Stimulated activated CD4-positive, alpha-beta T cell treated with anti-CD3 and anti-CD28 coated beads, Interleukin-1b, Interleukin-23, amount 100 ng/mL, for 1 hour (primary cell): ENCODE measurements at places on chromosomes 16 and 17.
A peak's percentile ranks its signal among the peaks of the same experiment; 100 is the strongest.

- no peak for DNase-seq
Observed at GRCh38 chr17:81386646-81387099, 8.6 kb upstream of the BAHCC1 start.

DNA sequence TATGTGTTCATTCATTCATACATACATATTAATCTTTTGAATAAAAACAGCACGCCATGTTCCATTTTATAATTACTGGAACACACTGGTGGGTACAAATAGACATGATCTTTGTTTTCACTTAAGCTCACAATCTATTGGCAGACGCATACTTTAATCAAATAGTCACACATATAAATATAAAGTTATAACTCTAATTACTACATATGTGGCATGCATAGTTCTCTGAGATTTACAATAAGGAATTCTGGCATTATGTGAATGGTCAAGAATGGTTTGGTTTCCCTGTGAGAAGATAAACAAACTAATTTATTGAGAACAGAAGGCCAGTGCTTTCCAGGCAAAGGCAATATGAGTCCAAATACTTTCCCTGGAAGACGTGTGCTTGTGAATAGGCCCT is 576.2 kb downstream of the CDH8 start:
- no peak for DNase-seq

DNA sequence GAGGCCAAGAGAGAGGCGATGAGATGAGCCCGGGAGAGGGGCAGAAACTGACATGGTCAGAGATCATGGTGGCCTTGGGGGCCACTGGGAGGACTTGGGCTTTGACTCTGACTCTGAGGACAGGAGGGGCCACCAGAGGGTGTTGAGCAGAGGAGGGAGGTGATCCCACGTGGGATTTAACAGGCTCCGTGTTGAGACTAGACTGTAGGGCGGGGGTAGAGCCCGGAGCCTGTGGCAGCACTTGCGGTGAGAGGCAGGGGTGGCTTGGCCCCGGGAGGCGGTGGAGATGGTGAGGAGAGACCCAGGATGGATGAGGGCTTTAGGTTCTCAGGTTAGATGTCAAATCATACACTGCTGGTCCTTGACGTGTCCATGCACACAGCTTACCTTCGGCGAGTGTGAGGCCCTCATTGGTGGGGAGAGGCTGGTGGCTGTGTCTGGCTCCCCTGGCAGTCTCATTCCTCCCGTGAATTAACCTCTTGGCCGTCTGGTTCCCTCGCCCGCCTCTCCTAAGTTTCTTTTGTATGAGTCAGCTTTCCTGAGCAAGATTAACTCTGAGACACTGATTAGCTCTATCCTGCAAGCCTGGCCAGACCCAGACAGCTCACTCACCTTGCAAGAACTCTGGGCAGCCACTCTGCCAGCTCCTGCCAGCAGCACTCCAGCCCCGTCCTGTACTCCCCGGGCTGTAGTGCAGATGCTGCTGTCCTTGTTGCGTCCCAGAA is 39.7 kb downstream of the VPS35L start:
- DNase-seq, result no peak

DNA sequence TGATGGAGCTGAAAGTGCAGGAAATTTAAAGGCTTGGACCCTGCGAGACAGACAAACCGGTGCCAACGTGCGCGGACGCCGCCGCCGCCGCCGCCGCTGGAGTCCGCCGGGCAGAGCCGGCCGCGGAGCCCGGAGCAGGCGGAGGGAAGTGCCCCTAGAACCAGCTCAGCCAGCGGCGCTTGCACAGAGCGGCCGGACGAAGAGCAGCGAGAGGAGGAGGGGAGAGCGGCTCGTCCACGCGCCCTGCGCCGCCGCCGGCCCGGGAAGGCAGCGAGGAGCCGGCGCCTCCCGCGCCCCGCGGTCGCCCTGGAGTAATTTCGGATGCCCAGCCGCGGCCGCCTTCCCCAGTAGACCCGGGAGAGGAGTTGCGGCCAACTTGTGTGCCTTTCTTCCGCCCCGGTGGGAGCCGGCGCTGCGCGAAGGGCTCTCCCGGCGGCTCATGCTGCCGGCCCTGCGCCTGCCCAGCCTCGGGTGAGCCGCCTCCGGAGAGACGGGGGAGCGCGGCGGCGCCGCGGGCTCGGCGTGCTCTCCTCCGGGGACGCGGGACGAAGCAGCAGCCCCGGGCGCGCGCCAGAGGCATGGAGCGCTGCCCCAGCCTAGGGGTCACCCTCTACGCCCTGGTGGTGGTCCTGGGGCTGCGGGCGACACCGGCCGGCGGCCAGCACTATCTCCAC is at the start of gene NOG:
TSS of gene NOG (plus strand) at position 54 of the 674 bp plus-strand sequence. CDS start at position 579, 525 bp downstream.
- no peak for DNase-seq

DNA sequence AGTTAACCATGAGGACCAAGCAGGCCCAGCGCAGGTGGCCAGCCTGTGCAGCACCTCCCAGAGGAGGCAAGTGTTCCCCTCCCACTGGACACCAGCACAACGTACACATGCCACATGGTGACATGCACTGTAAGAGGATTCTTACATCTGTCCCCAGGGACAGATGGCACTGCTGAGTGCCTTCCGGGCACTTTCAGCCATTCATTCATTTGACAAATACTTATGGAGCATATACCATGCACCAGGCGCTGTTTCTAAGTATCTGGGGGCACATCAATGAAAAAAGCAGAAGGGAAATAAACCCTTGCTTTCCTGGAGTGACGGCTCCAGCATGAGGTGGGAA is 79.6 kb downstream of the GAS7 start:
- DNase-seq, result no peak

DNA sequence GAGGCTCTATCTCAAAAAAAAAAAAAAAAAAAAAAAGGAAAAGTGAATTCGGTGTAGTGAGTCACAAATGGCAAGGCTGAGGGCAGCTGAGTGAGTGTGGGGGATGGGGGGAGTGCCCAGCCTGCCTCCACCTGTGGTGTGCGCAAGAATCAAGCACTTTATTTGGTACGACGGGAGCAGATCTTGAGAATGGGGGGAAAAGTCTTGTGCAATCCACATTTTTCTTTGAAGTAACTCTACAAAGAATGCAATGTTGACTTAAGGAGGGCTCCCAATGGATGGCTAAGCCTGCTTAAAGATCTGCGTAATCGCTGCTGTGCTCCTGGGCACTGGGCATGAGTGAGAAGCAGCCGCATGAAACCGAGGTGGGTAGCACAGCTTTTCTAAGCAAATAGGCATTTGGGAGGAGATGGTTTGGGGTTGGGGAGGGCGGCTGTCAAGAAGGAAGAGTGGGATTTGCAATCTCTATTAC is 28.2 kb downstream of the ATP2C2 start:
- DNase-seq, result no peak

DNA sequence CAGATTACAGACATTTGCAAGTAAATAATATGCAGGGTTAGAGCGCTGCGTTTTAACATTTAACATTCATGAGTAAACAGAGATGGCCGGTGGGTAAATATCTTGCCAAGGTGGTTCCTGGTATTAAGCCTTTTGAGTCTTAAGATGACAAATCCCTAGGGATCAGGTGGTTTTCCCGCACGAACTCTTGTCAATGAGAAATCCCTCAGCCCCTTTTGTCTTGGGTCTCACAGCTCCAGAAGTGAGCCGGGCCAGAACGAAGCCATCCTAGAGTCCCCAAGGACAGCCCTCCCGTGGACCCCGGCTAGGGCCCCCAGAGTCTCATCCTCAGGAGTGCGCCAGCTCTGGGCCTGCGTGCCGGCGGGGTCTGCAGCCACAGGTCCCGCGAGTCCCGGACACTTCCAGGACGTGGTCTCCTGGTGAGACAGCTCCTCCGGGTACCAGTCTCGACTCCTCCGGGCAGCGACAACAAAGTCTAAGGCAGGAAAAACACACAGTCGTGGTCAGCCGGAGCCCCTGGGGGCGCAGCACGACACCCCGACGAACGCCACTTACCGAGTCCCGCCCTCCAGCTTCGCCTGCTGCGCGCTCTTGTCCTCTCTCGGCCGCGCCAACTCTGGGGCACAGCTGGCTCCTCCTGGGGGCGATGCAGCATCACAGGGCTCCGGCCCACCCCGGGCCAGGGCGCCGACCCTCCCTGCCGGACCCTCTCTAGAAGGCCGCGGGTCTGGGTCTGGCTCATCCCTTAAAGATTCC is 13.3 kb downstream of the MIS12 start:
- no peak for DNase-seq

GRCh38 chr17:80797741-80798594 is 193.7 kb upstream of the CHMP6 start:
- DNase-seq, result no peak

- DNase-seq, result no peak
Observed at GRCh38 chr16:77399546-77399945, 35.3 kb downstream of the ADAMTS18 start.

GRCh38 chr17:81508639-81509206 is 3.9 kb downstream of the ACTG1 start:
- no peak for DNase-seq

GRCh38 chr17:75518201-75518600 is 1.9 kb downstream of the TSEN54 start:
- DNase-seq, result no peak

GRCh38 chr17:59335685-59336084 is 4.2 kb downstream of the YPEL2 start:
- DNase-seq, result no peak

GRCh38 chr17:40360091-40360490 is 4.4 kb downstream of the GJD3 start:
- DNase-seq, result no peak

GRCh38 chr17:19703106-19703827 is 13.1 kb downstream of the SLC47A2 start:
- DNase-seq, result no peak

- no peak for DNase-seq
Observed at GRCh38 chr17:78235885-78236284, 4.5 kb downstream of the TMEM235 start.

GRCh38 chr16:35736546-35736945 is 2277.1 kb downstream of the TP53TG3F start:
- DNase-seq, result no peak

DNA sequence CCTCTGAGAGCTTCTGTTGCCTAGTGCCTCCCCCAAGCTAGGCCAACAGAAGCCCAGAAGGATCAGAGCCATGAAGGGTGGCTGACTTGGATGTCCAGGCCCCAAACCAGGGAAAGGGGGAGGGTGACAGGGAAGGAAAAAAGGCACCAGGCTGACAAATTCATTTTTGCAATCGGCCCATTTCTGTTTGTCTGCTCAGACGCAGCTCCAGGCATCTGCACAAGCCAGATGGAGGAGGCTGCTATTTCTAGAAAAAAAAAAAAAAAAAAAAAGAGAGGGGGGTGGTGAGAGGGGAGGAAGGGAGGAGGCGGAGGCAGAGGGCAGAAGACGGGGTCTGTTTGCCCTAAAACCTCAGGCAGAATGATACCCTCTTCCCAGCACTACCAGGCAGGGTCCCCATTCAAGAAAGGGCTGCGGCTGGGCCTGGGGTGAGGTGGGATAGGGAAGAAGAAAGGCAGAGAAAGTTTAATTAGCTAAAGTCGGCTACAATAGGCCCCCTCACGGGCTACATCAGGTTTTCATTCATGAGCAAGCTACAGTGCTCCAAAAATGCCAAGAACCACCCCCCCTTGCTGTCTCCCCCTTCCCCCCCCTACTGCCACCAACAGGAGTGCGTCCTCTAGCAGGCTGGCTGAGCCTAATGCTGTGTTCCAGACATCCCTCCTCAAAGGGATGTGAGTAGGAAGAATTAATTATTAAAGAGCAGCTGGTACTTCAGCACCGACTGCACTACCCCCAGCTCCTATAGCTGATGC is 2.4 kb downstream of the HDAC5 start:
- no peak for DNase-seq

DNA sequence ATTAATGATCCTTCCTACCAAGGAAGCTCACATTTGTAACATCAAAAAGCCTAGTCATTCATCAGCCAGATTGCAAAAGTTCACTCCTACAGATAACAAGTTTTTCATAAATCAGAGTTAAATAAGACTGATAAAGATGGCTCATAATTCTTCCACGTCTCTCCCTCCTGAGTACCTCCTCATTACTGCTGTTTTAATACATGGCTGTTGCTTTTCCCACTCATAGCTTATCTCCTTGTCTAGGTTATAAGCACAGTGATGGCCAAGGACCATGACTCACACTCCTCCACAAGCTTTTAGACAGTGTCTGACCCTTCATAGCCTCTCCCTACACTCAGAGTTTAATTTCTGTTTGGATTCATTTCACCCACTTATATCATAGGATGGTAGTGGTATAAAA is 100.9 kb upstream of the MON1B start:
- DNase-seq, result no peak

GRCh38 chr16:397736-398332 is 835 bp downstream of the NME4 start:
- DNase-seq, result no peak

DNA sequence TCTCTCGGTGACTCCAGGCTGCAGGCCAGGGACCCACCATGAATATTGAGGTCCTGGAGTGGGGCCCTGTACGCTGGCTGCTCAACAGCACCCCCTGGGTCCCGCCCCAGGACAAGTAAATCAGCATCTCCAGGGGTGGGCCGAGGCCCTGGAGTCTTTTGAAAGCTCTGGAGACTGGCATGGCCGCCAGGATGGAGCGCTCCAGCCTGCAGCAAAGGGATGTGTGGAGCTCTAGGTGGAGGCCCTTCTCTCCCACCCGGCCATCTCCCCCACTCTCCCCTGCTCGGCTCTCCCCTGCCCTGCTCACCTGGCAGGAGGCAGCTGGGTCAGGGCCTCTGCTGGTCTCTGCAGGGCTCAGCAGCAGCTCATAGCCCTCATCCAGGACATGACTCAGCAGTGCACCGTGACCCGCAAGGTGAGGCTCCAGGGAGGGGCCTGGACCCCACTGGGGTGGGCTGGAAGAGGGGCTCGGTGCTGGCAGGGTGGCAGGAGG is 16.6 kb downstream of the SGSH start:
- no peak for DNase-seq

- DNase-seq, result no peak
Observed at GRCh38 chr16:71526111-71526631, at the start of gene CHST4. CHST4 (plus strand) TSS chr16:71526426; CDS start chr16:71536678, 10,252 bp downstream.

DNA sequence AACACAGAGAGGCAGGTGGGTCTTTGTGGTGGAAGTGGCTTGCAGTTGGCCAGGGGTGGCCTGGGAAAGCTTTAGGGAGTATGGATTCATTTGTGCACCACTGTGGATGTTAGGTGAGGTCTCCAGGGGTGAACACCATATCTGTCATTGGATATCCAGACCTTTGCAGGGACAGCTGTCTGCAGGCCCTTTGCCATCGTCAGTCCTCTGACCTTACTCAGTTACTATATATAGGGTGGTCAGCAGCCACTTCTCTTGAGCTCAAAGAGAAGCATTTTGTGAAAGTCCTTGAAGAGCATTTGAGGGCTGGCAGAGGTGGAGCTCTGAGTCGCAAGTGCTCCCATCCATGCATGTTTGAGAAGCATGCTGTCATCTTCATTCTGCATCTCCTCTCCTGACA is 40.4 kb downstream of the TMEM11 start:
- DNase-seq, result no peak

DNA sequence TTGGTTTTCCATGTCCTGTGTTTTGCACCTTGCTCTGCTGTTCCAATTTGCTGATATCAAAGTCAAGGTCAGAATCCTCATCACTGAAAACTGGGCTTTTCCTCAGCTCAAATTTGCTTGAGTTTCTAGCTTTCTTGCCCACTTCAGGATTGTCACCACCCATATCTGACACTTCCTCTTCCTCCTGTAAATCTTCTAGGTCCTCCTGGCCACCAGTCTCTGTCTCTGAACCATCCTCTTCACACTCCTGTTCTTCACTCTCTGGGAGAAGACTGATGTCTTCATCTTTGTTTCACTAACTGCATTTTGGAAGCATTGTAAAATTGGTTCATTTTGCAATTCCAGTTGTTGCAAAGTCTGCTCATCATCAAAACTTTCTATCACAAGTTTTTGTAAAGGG is 63.4 kb upstream of the RBL2 start:
- DNase-seq, result no peak

- DNase-seq, result no peak
Observed at GRCh38 chr16:27847030-27847550, 216.4 kb downstream of the GSG1L start.

- DNase-seq, result no peak
Observed at GRCh38 chr16:53848277-53848942, 144.5 kb downstream of the FTO start.

GRCh38 chr17:74282587-74283370 is 8.7 kb downstream of the DNAI2 start:
- peak; percentile 3 for DNase-seq
